T-cell (primary cell): ENCODE measurements at places on chromosomes 7 and 10.
A peak's percentile ranks its signal among the peaks of the same experiment; 100 is the strongest.

- no peak for DNase-seq
Observed at GRCh38 chr7:108598153-108598552, 28.5 kb downstream of the DNAJB9 start.

DNA sequence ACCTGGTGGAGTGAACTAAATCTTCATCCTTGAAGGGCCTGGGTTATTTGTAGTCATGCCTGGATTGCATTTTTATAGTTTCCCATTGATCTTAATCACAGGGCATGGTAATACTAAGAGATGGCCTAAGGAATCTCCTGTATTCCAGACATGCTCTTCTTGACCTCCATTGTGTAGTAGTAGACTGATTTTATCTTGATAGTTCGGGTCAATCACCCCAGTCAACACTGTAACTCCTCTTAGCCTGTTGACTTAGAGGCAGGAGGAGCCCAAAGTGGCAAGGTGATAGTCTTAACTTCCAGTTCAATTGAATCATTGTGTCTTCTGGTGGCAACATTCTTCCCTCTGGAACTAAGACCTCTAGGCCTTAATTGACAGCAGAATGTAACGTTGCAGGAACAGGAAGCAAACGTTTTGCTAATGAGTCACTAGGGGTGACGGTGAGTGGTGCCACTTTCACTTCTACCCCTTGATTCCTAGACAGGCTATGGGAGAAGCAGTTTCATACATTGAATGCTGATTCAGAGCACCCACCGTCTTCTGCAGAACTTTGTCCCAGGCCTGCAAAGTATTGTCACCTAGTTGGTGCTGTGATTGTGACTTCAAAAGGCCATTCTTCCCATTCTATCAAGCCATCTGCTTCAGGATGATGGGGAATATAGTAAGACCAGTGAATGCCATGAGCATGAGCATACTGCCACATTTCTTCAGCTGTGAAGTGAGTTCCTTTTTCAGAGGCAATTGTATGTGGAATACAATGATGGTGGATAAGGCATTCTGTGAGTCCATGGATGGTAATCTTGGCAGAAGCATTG lies 24.0 kb upstream of the PAPSS2 start:
- no peak for DNase-seq

- no peak for DNase-seq
Observed at GRCh38 chr10:122014652-122015248, 25.8 kb downstream of the TACC2 start.

- no peak for DNase-seq
Observed at GRCh38 chr7:37304921-37305320, 143.7 kb downstream of the ELMO1 start.

DNA sequence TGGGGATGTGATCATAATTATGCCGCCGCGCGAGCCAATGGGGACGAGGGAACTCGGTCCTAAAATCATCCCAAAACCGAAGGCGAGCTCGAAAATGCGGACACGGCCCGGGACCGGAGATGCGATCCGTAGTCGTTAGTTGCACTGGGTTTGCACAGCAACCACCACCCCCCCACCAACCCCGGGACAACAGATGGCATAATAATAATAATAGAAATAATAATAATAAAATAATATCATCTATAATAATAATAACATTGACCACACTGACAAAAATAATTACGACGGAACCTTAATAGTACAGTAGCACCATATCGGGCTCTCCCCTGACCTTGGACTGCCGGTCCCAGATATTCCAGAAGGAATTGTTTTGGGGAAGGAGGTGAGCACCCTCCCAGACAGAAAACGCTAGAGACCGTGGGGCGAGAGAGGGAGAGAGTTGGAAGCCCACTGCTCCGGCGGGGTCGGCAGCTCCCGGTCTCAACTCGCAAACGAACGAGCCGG lies 1.1 kb upstream of the EMX2 start:
- DNase-seq = no peak

DNA sequence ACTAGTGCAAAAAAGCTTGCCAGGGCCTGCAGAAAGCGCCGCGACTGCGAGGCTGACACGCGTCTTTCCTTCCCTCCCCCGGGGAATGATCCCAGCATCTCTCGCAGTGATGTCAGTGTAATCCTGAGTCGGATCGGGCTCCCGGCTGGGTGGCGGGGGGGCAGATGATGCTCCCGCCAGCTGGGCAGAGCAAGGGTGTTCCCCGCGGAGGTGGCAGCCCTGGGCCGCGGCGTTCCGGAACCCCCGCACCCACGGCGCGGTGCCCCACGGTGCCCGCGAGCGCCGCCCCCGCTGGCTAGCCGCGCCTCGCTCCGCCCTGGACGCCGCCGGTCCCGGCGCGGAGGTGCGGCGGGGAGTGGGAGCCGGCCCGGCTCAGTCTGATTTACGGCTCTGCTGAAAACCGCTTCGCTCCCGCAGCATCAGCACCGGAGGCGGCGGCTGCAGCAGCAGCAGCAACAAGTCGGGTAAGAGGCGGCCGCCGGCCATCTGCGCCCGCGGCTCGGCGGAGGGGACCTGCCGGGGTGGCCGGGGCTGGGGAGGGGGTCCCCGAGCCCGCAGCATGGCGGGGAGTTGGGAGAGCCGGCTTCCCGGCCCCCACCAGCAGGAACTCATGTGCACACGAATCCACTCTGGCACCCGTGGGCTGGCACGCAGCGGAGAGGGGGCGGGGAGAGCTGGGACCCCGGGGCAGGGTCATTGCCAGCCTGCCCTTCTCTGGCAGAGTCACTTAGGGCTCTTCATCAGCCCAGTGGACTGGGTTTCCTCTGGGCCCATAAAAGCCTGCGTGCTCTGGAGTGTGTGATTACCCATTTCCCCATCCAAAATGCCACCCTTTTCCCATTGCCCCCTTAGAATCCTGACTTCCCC lies at the start of gene ZNF365:
Gene ZNF365, plus strand, starts transcription at position 375 of the 867 bp plus-strand sequence. CDS start 1,825 bp downstream, outside the sequence.
- DNase-seq = peak; percentile 25

DNA sequence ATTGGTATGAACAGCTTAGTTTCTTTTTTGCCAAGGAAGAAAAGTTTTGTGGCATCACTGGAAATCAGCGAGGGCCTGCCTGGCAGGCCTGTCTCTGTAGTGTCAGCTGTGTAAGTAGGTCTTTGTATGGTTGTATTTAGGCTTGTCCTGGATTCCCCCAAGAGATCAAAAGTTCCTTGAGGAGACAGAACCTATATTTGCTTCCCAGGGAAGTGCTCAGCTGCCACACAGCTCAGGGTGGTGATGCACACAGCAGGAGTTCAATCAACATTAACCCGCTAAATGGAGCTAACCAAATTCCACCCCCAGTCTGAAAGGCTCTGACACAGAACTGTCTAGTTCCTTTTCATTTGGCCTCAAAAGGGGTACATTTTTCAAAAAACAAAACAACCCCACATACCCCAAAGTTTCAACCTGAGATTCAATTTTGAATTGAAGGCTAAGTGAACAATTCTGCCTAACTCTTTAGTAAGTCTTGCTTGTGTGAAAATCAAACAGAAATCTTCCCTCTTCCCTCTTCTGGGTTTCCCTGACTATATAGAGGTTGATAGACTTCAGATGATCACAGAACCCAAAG lies 124.4 kb downstream of the CLEC2L start:
- DNase-seq = no peak
